ENCODE measurements at places on chromosomes 5 and 9.

- DNase-seq, result no peak
Measured at GRCh38 chr5:113221294-113222176, 213.3 kb downstream of the TSSK1B start.

DNA sequence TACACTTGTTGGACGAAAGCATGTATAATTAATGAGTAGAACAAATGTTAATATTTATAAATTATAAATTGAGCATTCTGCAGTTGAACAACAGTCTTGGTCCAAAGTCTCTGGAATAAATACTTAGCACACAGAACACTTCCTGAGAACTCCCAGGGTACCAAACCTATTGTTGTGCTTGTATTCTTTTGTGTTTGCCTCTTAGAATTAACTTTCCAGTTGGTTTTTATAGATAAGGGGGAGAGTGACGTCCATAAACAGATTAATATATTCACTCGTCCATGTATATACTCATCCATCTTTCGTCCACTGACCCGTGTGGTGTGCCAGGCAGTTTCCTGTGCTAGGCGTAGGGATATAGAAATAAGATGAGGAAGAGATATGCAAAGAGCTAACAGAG is 62.3 kb upstream of the TGFBR1 start:
- no peak for DNase-seq

- no peak for DNase-seq
Measured at GRCh38 chr9:92501671-92502393, 19.5 kb upstream of the ASPN start.

GRCh38 chr5:78005021-78005785 is 229.1 kb upstream of the TBCA start:
- DNase-seq, result no peak

- DNase-seq, result no peak
Measured at GRCh38 chr5:14545308-14545707, 36.3 kb upstream of the OTULINL start.
